Activated CD8-positive, alpha-beta T cell treated with anti-CD3 and anti-CD28 coated beads, Interleukin-2, amount 10 ng/mL, durations not matched to agents 7 days and 5 days (primary cell): ENCODE measurements at places on chromosomes 4 and X. TPM values are rescaled to one million over a fixed set of nuclear protein-coding genes. Genes with fewer than 3 reads are reported as not detected.

GRCh38 chr4:74426101-74426500 lies 18.8 kb upstream of the AREG start:
- peaks cover 7% of the 10 kb centered on the region for H3K27me3 ChIP-seq
- no peaks in the 10 kb centered on the region for H3K36me3 ChIP-seq

USP51 gene
- 1.2 TPM for total RNA-seq

DGKK gene
- not detected for total RNA-seq

NXF2B gene
- not detected for total RNA-seq

DNA sequence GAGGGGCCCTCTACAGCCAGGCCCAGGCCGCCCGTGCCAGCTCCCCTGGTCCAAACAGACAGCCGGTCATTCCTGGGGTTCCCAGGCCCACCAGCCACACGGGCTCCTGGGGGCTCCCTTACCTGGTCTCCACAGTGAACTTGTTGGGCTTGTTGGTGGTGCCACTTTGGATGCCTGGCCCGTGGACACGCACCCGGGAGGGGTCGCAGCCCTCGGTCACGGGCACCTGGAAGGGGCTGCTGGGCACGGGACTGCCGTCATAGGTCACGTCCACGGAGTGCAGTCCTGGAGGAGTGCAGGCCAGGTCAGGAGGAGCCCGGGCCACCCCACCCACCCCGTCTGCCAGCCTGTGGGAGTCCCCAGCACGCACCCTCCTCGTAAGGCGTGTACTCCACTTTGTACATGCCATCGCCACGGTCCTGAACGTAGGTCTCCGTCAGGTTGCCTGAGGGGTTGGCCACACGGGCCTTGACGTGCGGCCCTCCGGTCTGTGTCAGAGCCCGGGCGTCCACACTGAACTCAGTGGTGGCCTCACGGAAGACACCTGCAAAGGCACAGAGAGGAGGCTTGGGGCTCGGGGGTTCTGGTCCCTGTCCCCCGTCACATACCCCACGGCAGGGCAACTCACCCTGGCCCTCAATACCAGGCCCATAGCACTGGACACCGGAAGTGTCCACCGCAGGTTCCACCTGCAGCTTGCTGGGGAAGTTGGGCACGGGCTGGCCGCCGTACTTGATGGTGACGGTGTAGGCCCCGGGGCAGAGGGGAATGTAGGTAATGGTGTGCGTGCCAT lies 14.9 kb downstream of the FLNA start:
- DNase-seq = no peak
- H3K4me1 ChIP-seq = peaks cover 29% of the 10 kb centered on the region
- H3K27ac ChIP-seq = no peak overlapping the region
- H3K4me3 ChIP-seq = no peak overlapping the region
- peaks cover 41% of the 10 kb centered on the region for H3K36me3 ChIP-seq
- H3K27me3 ChIP-seq = no peaks in the 10 kb centered on the region

MAP3K15 gene
- 0.31 TPM for total RNA-seq

FATE1 gene
- not detected for total RNA-seq

XPNPEP2 gene
- 1.6 TPM for total RNA-seq

P2RY10 gene
- total RNA-seq = 49.8 TPM

GRCh38 chr4:8387615-8388527 lies 52.7 kb downstream of the ACOX3 start:
- DNase-seq = no peak
- H3K4me3 ChIP-seq = no peak overlapping the region
- no peaks in the 10 kb centered on the region for H3K36me3 ChIP-seq
- peaks cover 3% of the 10 kb centered on the region for H3K4me1 ChIP-seq

TSPAN7 gene
- total RNA-seq = not detected

PCYT1B gene
- total RNA-seq = not detected

DNA sequence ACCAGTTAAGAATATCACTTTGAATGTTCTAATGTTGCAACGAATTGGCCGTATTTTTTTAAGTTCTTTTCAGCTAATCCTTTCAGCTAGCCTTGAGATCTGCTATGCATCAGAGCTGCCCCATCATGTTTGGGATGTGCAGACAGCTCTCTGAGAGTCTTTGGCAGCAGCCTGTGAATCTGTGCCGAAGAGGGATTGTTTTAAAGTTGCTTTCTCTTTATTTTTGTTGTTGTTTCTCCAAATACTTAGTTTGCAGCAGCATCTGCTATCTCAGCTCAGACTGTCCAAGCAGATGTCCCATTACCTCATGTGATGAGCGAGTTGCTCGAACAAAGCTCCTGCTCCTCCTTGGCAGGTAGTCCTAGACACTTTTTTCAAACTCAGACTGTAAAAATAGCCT lies 1002.5 kb upstream of the INTU start:
- H3K36me3 ChIP-seq = no peaks in the 10 kb centered on the region
- no peak for DNase-seq
- no peak overlapping the region for H3K4me3 ChIP-seq
- no peak overlapping the region for H3K27ac ChIP-seq

DNA sequence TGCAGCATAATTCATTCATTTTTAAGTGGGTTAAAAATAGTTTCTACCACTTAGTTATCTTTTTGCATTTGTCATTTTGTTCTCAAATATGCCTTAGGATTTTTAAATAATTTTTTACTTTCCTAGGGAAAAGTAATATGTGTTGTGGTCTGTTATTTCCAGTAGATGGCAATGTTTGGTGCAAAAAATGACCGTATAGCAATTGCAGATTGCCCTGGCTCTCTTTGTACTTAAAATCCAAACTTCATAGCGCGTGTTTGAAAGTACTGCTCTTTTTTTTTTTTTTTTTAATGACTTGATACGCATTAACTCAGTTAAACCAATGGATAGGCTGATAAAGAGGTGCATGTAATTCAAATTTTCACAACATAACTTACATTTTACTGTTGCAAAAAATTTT lies 74.4 kb upstream of the RBMX start:
- no peak overlapping the region for H3K27ac ChIP-seq
- H3K36me3 ChIP-seq = no peaks in the 10 kb centered on the region
- H3K27me3 ChIP-seq = no peaks in the 10 kb centered on the region
- DNase-seq = no peak

DNA sequence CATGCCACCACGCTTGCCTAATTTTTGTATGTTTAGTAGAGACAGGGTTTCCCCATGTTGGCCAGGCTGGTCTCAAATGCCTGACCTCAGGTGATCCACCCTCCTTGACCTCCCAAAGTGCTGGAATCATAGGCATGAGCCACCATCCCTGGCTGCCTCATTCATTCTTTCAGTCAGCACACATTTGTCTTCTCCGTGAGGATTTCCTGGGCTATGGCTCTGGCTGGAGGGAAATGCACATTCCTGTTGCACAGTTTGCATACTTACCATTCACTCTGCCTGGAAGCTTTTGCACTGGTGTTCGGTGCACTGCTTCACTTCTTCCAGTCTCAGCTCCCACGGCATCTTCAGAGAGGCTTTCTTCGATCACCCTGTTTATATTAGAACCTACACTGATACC lies 267.8 kb downstream of the STIM2 start:
- no peaks in the 10 kb centered on the region for H3K27me3 ChIP-seq
- DNase-seq = no peak
- H3K27ac ChIP-seq = no peak overlapping the region
- H3K36me3 ChIP-seq = no peaks in the 10 kb centered on the region

GRCh38 chrX:1468250-1468772 lies 15.6 kb upstream of the ASMTL start:
- H3K27ac ChIP-seq = peak overlapping the region; percentile 87
- H3K27me3 ChIP-seq = no peaks in the 10 kb centered on the region
- peaks cover 64% of the 10 kb centered on the region for H3K36me3 ChIP-seq
- H3K4me3 ChIP-seq = peak overlapping the region; percentile 70
- peak; percentile 82 for DNase-seq
- H3K4me1 ChIP-seq = peaks cover 90% of the 10 kb centered on the region

GRCh38 chr4:81611221-81611620 lies 139.5 kb upstream of the RASGEF1B start:
- DNase-seq = no peak
- peaks cover 6% of the 10 kb centered on the region for H3K4me1 ChIP-seq
- H3K27ac ChIP-seq = no peak overlapping the region
- no peak overlapping the region for H3K4me3 ChIP-seq

MAGEA6 gene
- total RNA-seq = not detected

- no peaks in the 10 kb centered on the region for H3K4me1 ChIP-seq
- no peak overlapping the region for H3K27ac ChIP-seq
- H3K36me3 ChIP-seq = no peaks in the 10 kb centered on the region
Observed at GRCh38 chr4:106587558-106587957, 219.0 kb upstream of the GIMD1 start.

- peaks cover 65% of the 10 kb centered on the region for H3K4me1 ChIP-seq
- DNase-seq = peak; percentile 92
- peaks cover 16% of the 10 kb centered on the region for H3K36me3 ChIP-seq
- peak within 1 kb of the TSS; percentile 96 for H3K27ac ChIP-seq
- no peaks in the 10 kb centered on the region for H3K27me3 ChIP-seq
Observed at GRCh38 chr4:99816545-99817308, at the start of gene DAPP1. TSS of gene DAPP1 (plus strand) at chr4:99816827. CDS start at chr4:99816914, 87 bp downstream.

DNA sequence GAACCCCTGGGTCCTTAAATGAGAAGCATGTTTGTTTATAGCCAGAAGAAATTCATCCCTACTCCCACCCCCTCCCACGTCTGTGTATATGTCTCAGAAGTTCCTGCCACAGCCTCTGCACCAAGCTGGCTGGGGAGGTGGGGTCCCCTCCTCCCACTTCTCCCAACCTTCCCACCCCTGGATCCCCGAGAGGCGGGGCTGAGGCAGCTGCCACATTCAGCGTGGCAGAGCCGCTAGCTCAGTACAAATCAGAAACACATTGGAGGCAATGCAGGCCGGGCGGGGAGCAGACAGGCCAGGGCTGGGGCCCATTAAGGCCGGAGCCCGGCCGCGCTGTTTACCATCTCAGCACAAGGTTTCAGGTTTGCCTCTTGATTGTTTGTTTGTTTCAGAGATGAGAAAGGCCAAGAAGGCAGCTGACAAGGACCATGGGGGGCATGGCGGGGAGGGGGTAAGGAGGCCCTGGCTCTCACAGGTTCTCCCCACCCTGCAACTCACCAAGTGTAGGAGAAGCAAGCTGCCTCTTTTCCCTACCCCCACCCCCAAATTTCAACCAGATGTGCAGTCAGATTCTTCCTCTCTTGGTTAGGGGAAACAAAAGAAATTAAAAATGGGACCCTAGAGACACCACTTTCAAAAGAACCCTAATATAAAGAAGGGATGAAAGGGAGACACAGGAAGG lies 22.3 kb downstream of the PJA1 start:
- no peaks in the 10 kb centered on the region for H3K4me1 ChIP-seq
- H3K36me3 ChIP-seq = no peaks in the 10 kb centered on the region
- H3K27me3 ChIP-seq = no peaks in the 10 kb centered on the region
- DNase-seq = no peak

- no peak overlapping the region for H3K4me3 ChIP-seq
- no peaks in the 10 kb centered on the region for H3K4me1 ChIP-seq
- H3K27me3 ChIP-seq = no peaks in the 10 kb centered on the region
- no peak for DNase-seq
- H3K36me3 ChIP-seq = no peaks in the 10 kb centered on the region
Observed at GRCh38 chr4:105965183-105965800, 70.0 kb downstream of the NPNT start.

DNA sequence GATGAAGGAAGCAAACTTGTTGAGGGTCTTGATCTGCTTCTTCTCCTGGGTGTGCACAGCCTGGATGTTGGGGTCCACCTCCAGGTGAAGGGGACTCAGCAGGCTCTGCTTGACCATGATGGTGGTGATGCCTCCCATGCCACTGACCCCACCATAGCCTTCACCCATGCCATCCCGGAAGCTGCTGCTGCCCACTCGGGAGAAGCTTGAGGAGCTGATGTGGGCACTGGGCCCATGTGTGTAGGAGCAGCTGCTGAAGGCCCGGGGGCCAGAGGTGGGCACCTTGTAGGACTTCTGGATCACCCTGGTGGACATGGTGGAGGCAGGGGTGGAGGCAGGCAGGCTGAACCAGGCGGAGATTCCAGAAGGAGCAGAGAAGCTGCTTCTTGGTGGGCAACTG lies 432.7 kb upstream of the DIPK2B start:
- no peaks in the 10 kb centered on the region for H3K4me1 ChIP-seq
- no peak overlapping the region for H3K27ac ChIP-seq
- peaks cover 3% of the 10 kb centered on the region for H3K27me3 ChIP-seq
- no peaks in the 10 kb centered on the region for H3K36me3 ChIP-seq
- no peak overlapping the region for H3K4me3 ChIP-seq
- DNase-seq = no peak

GRCh38 chr4:165464376-165464775 lies 85.6 kb downstream of the CPE start:
- no peaks in the 10 kb centered on the region for H3K4me1 ChIP-seq
- no peak overlapping the region for H3K4me3 ChIP-seq
- no peaks in the 10 kb centered on the region for H3K36me3 ChIP-seq
- H3K27ac ChIP-seq = no peak overlapping the region
- DNase-seq = no peak
- peaks cover 11% of the 10 kb centered on the region for H3K27me3 ChIP-seq

- no peaks in the 10 kb centered on the region for H3K27me3 ChIP-seq
- no peak overlapping the region for H3K4me3 ChIP-seq
- DNase-seq = no peak
- no peak overlapping the region for H3K27ac ChIP-seq
Observed at GRCh38 chrX:79288733-79289132, 78.4 kb downstream of the ITM2A start.

GRCh38 chrX:12974796-12975669 lies at the start of gene TMSB4X:
TSS of gene TMSB4X (plus strand) at chrX:12975110.
- H3K4me3 ChIP-seq = peak within 1 kb of the TSS; percentile 95
- no peaks in the 10 kb centered on the region for H3K27me3 ChIP-seq
- peak; percentile 90 for DNase-seq
- peaks cover 30% of the 10 kb centered on the region for H3K4me1 ChIP-seq

DNA sequence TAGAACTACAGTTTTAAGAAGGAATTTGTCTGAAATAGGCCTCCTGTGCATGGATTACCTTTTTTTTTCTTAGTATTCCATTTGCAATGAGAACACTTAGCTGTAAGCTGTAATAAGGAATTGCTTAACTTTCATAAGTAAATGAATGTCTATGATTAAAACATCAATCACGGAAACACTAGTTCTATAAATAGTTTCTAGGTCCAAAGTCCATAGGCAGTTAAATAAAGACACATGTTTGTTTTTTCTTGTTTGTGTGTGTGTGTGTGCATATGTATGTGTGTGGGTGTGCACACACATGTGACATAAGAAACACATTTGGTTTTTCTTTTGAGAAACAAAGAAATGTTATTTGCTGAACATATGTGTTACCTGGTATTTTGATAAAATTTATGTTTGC lies 11.2 kb downstream of the GPRIN3 start:
- H3K36me3 ChIP-seq = peaks cover 56% of the 10 kb centered on the region
- peak overlapping the region; percentile 46 for H3K4me3 ChIP-seq
- H3K27ac ChIP-seq = peak overlapping the region; percentile 79
- H3K27me3 ChIP-seq = no peaks in the 10 kb centered on the region
- peaks cover 89% of the 10 kb centered on the region for H3K4me1 ChIP-seq

- no peaks in the 10 kb centered on the region for H3K4me1 ChIP-seq
- H3K36me3 ChIP-seq = no peaks in the 10 kb centered on the region
- no peak overlapping the region for H3K4me3 ChIP-seq
- no peak overlapping the region for H3K27ac ChIP-seq
- no peaks in the 10 kb centered on the region for H3K27me3 ChIP-seq
Observed at GRCh38 chr4:80806472-80806871, 224.0 kb upstream of the BMP3 start.

RBM46 gene
- not detected for total RNA-seq
